GOT3 (cell line): ENCODE measurements at places on chromosomes 6 and 20.

DNA sequence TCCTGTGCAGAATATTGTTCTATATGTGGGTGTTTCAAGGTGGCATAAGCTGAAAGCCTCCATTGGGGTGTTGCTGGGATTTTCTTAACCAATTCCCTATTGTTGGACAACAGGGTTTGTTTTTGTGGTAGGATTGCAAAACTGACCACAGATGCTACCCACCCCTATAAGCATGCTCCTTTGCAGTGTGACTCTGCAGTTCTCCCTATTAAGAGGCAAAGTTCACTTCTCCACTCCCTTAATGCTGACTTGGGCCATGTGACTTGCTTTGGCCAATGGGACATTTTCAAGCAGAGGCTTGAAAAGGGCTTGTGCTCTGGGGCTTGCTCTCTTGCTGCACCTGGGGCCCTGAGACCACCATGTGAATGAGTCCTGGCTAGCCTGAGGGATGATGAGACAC lies 8.5 kb upstream of the ANGPT4 start:
- DNase-seq: no peak

DNA sequence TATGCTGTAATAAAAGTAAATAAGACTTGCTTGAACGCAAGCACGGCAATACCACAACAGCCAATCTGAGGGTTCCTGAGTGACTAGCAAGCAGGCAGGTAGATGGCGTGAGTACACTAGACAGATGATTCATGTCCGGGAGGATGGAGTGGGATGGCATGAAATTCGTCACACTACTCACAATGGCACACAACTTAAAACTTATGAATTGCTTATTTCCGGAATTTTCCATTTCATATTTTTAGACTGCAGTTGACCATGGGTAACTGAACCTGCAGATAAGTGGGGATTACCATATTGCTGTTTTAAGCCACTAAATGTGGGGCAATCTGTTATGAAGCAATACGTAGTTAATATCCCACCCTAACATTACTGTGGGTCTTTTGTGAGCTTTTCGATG lies 93.6 kb upstream of the NFATC2 start:
- no peak for DNase-seq

GRCh38 chr6:119261944-119262284 lies 87.6 kb downstream of the MAN1A1 start:
- DNase-seq: no peak

GRCh38 chr6:136529710-136530109 lies 20.5 kb downstream of the MAP7 start:
- DNase-seq: no peak

DNA sequence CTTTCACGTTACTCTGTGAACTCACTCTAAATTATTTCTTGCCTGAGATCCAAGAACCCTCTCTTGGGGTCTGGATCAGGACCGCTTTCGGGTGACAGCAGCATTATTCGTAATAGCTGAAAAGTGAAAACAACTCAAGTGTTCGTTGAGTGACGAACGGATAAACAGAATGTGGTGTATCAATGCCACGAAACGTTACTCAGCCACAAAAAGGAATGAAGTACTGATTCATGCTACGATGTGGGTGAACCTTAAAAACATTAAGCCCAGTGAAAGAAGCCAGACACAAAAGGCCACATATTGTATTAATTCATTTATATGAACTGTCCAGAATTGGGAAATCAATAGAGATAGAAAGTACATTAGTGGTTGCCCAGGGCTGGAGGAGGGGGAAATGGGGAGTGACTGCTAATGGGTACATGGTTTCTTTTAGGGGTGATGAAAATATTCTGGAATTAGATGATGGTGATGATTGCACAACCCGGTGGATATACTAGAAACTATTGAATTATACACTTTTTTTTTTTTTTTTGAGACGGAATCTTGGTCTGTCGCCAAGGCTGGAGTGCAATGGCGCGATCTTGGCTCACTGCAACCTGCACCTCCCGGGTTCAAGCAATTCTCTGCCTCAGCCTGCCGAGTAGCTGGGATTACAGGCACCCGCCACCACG lies 8.4 kb downstream of the PTGIS start:
- no peak for DNase-seq

DNA sequence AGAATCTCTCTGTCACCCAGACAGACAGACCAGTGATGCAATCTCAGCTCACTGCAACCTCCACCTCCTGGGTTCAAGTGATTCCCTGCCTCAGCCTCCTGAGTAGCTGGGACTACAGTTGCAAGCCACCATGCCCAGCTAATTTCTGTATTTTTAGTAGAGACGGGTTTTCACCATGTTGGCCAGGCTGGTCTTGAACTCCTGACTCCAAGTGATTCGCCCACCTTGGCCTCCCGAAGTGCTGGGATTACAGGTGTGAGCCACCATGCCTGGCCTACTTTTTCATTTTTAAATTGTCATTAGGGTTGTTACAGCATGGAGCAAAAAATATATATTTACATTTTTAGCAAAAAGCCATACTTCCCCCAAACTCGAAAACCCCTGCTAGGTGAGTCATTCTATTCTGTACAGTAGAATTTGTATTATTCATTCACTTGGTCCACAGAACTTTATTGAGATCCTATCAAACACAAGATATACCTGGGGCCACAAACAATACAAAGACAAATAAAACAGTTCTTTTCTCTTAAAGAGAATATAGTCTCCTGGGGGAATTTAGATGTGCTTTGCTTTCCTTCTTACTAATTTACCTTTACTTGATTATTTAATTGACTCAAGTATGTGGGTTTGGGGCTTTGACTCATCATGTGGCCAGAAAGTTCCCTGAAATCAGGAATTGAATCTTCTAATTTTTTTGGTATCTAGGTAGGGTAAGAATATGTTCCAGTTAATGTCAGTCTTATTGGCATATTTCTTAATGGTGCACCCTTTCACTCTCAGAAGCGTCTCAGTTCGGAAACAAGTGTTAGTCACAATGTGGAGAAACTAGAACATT lies 16.6 kb upstream of the CCND3 start:
- no peak for DNase-seq

DNA sequence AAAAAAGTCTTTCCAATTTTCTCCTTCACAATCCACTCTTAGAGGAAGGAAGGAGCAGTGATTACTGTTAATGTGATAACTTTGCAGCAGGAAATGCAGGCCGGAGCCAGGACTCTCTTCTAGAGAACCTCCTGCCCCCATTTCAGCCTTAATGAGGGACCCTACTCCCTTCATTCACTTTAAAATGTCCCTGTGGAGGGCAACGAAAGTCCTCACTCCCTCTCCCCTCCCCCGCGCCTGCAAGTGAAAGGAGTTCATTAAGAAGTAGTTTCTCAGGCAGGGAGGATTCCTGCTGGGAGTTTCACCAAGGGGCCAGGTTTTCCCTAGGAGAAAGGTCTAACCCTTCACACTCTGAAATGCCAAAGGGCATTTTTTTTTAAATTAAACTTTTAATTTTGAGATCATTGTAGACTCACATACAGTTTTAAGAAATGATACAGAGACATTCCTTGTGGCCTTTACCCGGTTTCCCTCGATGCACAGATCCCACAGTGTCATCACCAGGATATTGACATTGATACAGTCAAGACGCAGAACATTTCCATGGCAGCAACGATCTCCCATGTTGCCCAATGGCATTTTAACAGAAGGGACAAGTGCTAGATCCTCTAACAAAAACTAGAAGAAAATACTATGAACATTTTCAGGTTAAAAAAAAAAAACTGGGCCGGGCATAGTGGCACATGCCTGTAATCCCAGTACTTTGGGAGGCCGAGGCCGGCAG lies 6.8 kb upstream of the COMMD7 start:
- DNase-seq: no peak

GRCh38 chr6:137412562-137412961 lies 81.6 kb downstream of the OLIG3 start:
- DNase-seq: no peak

GRCh38 chr6:117810269-117810668 lies 96.8 kb upstream of the SLC35F1 start:
- no peak for DNase-seq
